Thoracic aorta endothelial cell (primary cell): ENCODE measurements at places on chromosomes 3 and 15. TPM values are rescaled to one million over a fixed set of nuclear protein-coding genes. Genes with fewer than 3 reads are reported as not detected.

Gene DAZL
- not detected in 2 replicates for total RNA-seq

Gene FETUB
- total RNA-seq, result not detected in 2 replicates

Gene CD96
- not detected in 2 replicates for total RNA-seq

Gene SPINK8
- total RNA-seq, result not detected in 2 replicates

Gene ITIH1
- total RNA-seq, result not detected in 2 replicates

Gene GCNT3
- not detected in 2 replicates for total RNA-seq

Gene GOLGA8N
- 1.9 and 3.0 TPM in 2 replicates for total RNA-seq

Gene AGBL1
- not detected in 2 replicates for total RNA-seq

Gene SI
- total RNA-seq, result not detected in 2 replicates

Gene SPCS1
- total RNA-seq, result 90.3 and 99.0 TPM in 2 replicates

Gene MKRN3
- total RNA-seq, result 0.79 TPM in 1 of 2 replicates, not detected in the other

Gene THRB
- total RNA-seq, result 0.13 and 0.93 TPM in 2 replicates

Gene ZNF620
- total RNA-seq, result 5.6 and 7.0 TPM in 2 replicates

Gene CRTC3
- 16.2 and 24.1 TPM in 2 replicates for total RNA-seq

Gene SCN11A
- 0.14 and 0.27 TPM in 2 replicates for total RNA-seq

Gene PFN2
- 141 and 156 TPM in 2 replicates for total RNA-seq

Gene SAXO2
- 0.22 and 0.40 TPM in 2 replicates for total RNA-seq

Gene TMEM108
- total RNA-seq, result 0.27 and 0.29 TPM in 2 replicates

Gene MUC20
- total RNA-seq, result not detected in 2 replicates

Gene P3H2
- total RNA-seq, result 0.79 and 2.7 TPM in 2 replicates

Gene CDHR4
- total RNA-seq, result not detected in 2 replicates

Gene AADACL2
- not detected in 2 replicates for total RNA-seq

Gene PLA1A
- total RNA-seq, result 0.13 and 0.22 TPM in 2 replicates

Gene HPS3
- 25.3 and 32.6 TPM in 2 replicates for total RNA-seq

Gene TMEM45A
- total RNA-seq, result 4.6 and 6.4 TPM in 2 replicates

Gene ACKR2
- 0.07 TPM in 1 of 2 replicates, not detected in the other for total RNA-seq

Gene CRBN
- total RNA-seq, result 70.5 and 82.9 TPM in 2 replicates

Gene LTK
- total RNA-seq, result 0.07 and 0.13 TPM in 2 replicates

Gene GATA2
- 24.5 and 38.3 TPM in 2 replicates for total RNA-seq
